ENCODE measurements at places on chromosomes 3 and 15. TPM values are rescaled to one million over a fixed set of nuclear protein-coding genes. Genes with fewer than 3 reads are reported as not detected.

DNA sequence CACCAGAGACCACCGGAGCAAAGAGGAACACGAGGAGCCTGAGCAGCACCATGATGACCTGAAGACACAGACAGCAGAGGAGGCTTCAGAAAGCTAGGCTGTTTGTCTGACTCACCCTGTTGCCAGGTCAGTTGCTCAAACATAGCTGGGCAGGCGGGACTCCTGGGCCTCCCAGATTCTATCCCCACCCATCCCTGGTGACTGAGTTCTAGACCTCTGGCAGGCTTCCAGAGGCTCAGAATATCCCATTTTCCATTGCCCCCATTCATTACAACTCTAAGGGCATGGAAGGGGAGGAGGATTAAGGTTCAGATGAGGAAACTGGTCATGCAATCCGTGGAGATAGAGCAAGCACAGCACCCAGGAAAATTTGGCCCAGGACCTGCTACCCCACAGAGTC, at the start of gene CDHR4:
CDHR4 (minus strand) TSS at position 113 of the 400 bp plus-strand sequence; CDS start at position 52, 61 bp downstream.
- peaks cover 12% of the 10 kb centered on the region for H3K4me1 ChIP-seq
- H3K4me3 ChIP-seq, result no peak within 1 kb of the TSS
- no peaks in the 10 kb centered on the region for H3K36me3 ChIP-seq

DNA sequence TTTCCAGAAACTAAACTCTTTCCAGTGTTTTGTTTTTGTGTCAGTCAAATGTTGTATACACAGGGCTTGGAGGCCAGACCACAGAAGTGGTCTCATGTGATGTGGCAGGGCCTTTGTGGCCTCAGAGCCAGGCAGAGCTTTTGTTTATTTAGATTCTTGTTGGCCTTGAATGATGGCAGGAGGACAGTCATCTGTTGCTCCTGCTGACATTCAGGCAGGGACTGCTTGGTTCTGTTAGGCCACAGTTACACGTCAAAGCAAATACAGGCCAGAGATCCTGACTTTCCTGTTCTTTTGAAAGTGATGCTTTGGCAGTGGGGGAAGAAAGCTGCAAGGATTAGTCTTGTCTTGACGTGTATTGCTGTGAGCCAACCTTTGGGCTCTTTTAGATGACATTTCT, 325.1 kb downstream of the CACNA2D3 start:
- H3K4me1 ChIP-seq, result no peaks in the 10 kb centered on the region
- H3K4me3 ChIP-seq, result no peak overlapping the region
- H3K27ac ChIP-seq, result no peak overlapping the region
- no peak for DNase-seq

GRCh38 chr3:186847437-186847836, 4.9 kb downstream of the ADIPOQ start:
- no peak overlapping the region for H3K27ac ChIP-seq
- no peak for DNase-seq
- peaks cover 7% of the 10 kb centered on the region for H3K27me3 ChIP-seq
- H3K36me3 ChIP-seq, result no peaks in the 10 kb centered on the region
- H3K4me3 ChIP-seq, result no peak overlapping the region

DNA sequence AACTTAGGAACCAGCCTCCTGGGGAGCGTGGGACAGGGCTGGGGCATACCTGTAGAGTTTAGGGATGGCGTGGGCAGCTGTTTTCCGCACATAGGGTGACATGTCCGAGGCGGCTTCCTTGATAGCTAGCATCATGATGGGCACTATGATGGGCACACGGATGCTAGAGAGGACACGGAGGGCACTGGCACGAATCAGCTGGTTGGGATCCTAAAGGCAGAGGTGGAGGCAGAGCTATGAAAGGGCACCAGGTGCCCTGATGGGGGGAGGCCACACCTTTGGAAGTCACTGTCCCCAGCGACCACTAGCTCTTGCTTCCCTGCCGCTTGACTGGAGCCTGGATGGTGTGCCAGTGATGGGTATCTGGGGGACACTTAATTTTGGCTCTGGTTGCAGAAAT, 28.3 kb downstream of the AP3B2 start:
- no peaks in the 10 kb centered on the region for H3K36me3 ChIP-seq
- H3K4me1 ChIP-seq, result peaks cover 10% of the 10 kb centered on the region
- H3K27me3 ChIP-seq, result peaks cover 7% of the 10 kb centered on the region
- H3K4me3 ChIP-seq, result peak overlapping the region; percentile 80
- no peak for DNase-seq

OGG1 gene
- 36.4 TPM for total RNA-seq

GRCh38 chr15:75203017-75203907, 1.6 kb downstream of the C15orf39 start:
- peaks cover 21% of the 10 kb centered on the region for H3K36me3 ChIP-seq
- H3K27ac ChIP-seq, result peak overlapping the region; percentile 78
- H3K4me1 ChIP-seq, result peaks cover 34% of the 10 kb centered on the region
- H3K27me3 ChIP-seq, result no peaks in the 10 kb centered on the region
- DNase-seq, result peak; percentile 39

GRCh38 chr3:197736010-197736490, 654 bp downstream of the RUBCN start:
- no peaks in the 10 kb centered on the region for H3K27me3 ChIP-seq
- H3K36me3 ChIP-seq, result peaks cover 7% of the 10 kb centered on the region
- H3K27ac ChIP-seq, result peak overlapping the region; percentile 95
- peak; percentile 76 for DNase-seq
- peak overlapping the region; percentile 85 for H3K4me3 ChIP-seq

DNA sequence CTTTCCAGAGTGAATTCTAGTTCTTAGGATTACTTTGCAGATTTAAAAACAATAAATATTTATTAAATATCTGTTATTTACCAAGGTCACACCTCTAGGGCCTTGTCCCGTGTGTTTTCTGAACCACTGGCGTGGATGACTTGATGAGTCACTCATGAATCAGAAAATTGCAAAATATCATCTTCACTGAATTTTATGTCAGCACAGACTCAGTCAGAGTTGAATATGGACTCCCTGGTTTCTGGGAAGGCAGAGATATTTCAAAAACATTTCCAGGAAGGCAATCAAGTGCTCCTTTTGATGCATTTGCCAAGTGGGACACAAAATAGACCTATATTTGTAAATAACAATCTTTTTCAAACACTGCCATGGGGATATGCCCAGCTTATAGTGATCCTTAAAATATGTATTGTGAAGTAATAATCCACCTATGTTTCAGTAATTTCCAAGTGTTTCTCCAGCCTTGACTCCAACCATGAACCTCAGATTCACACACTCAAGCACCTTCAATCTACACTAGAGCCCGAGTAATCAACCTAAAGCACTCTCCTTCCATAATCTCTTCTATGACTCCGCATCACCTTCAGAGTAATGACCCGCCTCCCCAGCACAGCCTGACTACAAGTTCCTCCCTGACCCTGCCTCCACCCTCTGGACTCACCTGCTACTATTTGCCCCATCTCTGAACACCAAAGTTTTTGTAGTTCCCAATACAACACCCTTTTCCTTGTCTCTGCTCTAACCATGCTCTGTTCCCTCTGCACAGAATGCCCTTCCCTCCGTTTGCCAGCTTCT, 24.3 kb downstream of the DPH3 start:
- no peak for DNase-seq
- no peaks in the 10 kb centered on the region for H3K27me3 ChIP-seq
- no peaks in the 10 kb centered on the region for H3K36me3 ChIP-seq
- H3K27ac ChIP-seq, result peak overlapping the region; percentile 62

DNA sequence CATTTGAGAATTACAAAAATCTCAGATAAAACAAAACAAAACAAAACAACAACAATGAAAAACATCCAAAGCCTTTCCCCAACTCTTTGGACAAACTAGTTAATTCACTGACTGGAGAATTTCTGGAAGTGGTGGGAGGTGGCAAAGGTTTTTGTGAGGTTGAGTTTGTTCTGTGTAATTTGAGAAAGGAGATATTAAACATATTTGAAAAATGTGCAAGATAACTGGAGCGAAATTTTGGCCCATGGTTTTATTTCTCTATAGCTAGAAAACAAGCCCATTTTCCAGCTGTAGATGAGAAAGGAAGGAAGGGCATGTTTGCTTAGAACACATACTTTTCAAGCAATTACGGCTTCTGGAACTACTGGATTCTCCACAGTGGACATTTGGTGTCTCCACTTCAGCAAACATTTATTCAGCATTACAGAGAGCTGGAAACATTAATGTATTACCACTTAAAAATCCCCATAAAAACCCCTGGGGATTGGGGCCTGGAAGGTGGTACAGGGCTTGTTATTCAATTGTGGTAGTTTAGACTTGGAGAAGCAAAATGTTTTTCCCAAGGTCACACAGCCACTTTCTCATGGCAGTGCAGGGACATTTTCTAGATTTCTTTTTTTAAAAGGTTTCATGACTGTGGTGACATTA, 135.8 kb downstream of the THSD4 start:
- no peak overlapping the region for H3K27ac ChIP-seq
- H3K4me1 ChIP-seq, result no peaks in the 10 kb centered on the region
- no peaks in the 10 kb centered on the region for H3K36me3 ChIP-seq
- peaks cover 8% of the 10 kb centered on the region for H3K27me3 ChIP-seq
- DNase-seq, result no peak
- no peak overlapping the region for H3K4me3 ChIP-seq

GRCh38 chr15:22930782-22931484, 49.2 kb downstream of the CYFIP1 start:
- H3K27ac ChIP-seq, result no peak overlapping the region
- no peaks in the 10 kb centered on the region for H3K36me3 ChIP-seq
- DNase-seq, result no peak
- no peaks in the 10 kb centered on the region for H3K27me3 ChIP-seq
- no peaks in the 10 kb centered on the region for H3K4me1 ChIP-seq

GRCh38 chr3:110697961-110698360, 373.7 kb upstream of the NECTIN3 start:
- H3K36me3 ChIP-seq, result no peaks in the 10 kb centered on the region
- no peak for DNase-seq
- H3K27me3 ChIP-seq, result peaks cover 8% of the 10 kb centered on the region
- no peaks in the 10 kb centered on the region for H3K4me1 ChIP-seq

DNA sequence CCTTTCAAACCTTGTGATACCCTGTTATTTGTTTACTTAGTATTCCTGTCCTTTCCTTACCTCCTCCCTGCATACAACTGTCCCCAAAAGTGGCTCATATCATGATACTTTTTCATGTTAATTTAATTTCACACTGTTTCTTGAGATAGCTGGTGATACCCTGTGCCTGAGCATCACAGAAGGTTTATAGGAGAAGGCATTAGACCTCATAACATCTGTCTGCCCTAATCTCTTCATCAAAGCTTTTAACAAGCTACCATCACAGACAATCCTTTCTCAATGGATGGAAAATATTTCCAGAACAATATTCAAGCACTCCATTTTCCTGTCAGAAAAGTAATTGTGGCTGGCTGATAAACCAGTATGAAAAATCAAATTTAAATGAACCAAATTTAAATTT, 81.6 kb downstream of the SSR3 start:
- no peak overlapping the region for H3K4me3 ChIP-seq
- H3K36me3 ChIP-seq, result no peaks in the 10 kb centered on the region
- no peak overlapping the region for H3K27ac ChIP-seq
- H3K27me3 ChIP-seq, result peaks cover 5% of the 10 kb centered on the region
- DNase-seq, result no peak
- H3K4me1 ChIP-seq, result peaks cover 2% of the 10 kb centered on the region

GRCh38 chr3:132898141-132898540, 140.1 kb upstream of the TMEM108 start:
- H3K27me3 ChIP-seq, result peaks cover 3% of the 10 kb centered on the region
- H3K4me3 ChIP-seq, result no peak overlapping the region
- no peak overlapping the region for H3K27ac ChIP-seq

- no peaks in the 10 kb centered on the region for H3K36me3 ChIP-seq
- H3K27me3 ChIP-seq, result peaks cover 1% of the 10 kb centered on the region
- H3K27ac ChIP-seq, result no peak overlapping the region
Observed at GRCh38 chr3:61345020-61345419, 93.8 kb upstream of the FHIT start.

AGBL1 gene
- total RNA-seq, result 0.04 TPM

MINAR1 gene
- total RNA-seq, result 0.51 TPM

SLC30A4 gene
- 1.9 TPM for total RNA-seq

GRCh38 chr3:33717616-33717865, 513 bp downstream of the CLASP2 start:
- H3K4me1 ChIP-seq, result peaks cover 6% of the 10 kb centered on the region
- H3K36me3 ChIP-seq, result no peaks in the 10 kb centered on the region
- H3K27ac ChIP-seq, result peak overlapping the region; percentile 90
- no peak overlapping the region for H3K4me3 ChIP-seq
- no peaks in the 10 kb centered on the region for H3K27me3 ChIP-seq

GRCh38 chr15:39539973-39540558, 40.8 kb upstream of the THBS1 start:
- no peaks in the 10 kb centered on the region for H3K4me1 ChIP-seq
- H3K36me3 ChIP-seq, result no peaks in the 10 kb centered on the region
- DNase-seq, result no peak
- H3K4me3 ChIP-seq, result no peak overlapping the region

DNA sequence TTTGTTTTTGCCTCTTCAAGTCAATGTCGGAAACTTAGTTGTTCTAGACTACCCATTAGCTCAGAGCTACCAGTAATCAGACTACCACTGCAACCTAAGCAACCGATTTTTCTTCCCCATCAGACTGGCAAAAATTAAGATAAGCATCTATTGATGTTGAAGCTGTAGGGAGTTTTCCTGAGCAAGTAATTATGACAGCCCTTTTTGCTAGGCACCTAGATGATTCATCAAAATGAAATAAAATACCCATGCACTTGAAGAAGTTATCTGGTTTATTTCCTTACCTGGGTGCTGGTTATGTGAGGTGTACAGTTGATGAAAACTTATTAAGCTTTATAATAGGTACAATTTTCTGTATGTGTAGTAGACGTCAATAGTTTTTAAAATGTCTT, 554 bp upstream of the COMMD4 start:
- no peaks in the 10 kb centered on the region for H3K27me3 ChIP-seq
- peak overlapping the region; percentile 88 for H3K27ac ChIP-seq
- peaks cover 12% of the 10 kb centered on the region for H3K4me1 ChIP-seq

KLF13 gene
- total RNA-seq, result 147 TPM

GRCh38 chr3:37987315-37987697, 3.3 kb upstream of the VILL start:
- no peak for DNase-seq
- H3K27me3 ChIP-seq, result no peaks in the 10 kb centered on the region
- H3K4me3 ChIP-seq, result no peak overlapping the region
- no peaks in the 10 kb centered on the region for H3K36me3 ChIP-seq
- H3K4me1 ChIP-seq, result peaks cover 3% of the 10 kb centered on the region
- no peak overlapping the region for H3K27ac ChIP-seq

GRCh38 chr3:57164657-57165573, at the start of gene IL17RD:
IL17RD (minus strand) TSS chr3:57165353; CDS start chr3:57165286, 67 bp downstream.
- no peak within 1 kb of the TSS for H3K27ac ChIP-seq
- no peaks in the 10 kb centered on the region for H3K36me3 ChIP-seq
- peaks cover 61% of the 10 kb centered on the region for H3K27me3 ChIP-seq
- peaks cover 7% of the 10 kb centered on the region for H3K4me1 ChIP-seq
- peak; percentile 82 for DNase-seq

SOX14 gene
- total RNA-seq, result not detected

GRCh38 chr15:80986487-80986886, 3.1 kb downstream of the MESD start:
- H3K4me1 ChIP-seq, result peaks cover 67% of the 10 kb centered on the region

DNA sequence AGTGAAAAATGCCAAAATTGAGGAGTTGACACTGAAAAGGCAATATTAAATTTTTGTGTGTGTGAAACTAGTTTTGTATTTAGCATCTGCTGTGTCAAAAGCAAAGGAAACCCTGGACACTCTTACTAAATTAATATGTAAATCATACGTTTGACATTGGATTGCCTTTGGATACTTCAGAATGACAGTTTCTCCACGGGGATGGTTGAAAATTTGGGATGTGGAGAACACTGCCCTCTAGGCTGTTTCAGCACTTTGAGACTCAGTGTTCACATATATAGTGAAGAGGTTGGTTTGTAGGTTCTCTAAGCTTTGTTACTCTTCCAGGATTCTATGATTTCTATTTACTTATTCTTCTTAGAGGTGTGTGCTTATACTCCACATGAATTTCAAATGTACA, 3.0 kb downstream of the ROBO2 start:
- peaks cover 2% of the 10 kb centered on the region for H3K4me1 ChIP-seq
- H3K4me3 ChIP-seq, result no peak overlapping the region
- H3K27me3 ChIP-seq, result peaks cover 25% of the 10 kb centered on the region
- no peaks in the 10 kb centered on the region for H3K36me3 ChIP-seq

All from activated CD4-positive, alpha-beta T cell treated with anti-CD3 and anti-CD28 coated beads for 36 hours (primary cell).